Activated CD4-positive, alpha-beta T cell treated with anti-CD3 and anti-CD28 coated beads, Interleukin-2, amount 10 ng/mL, durations not matched to agents 24 days and 14 days (primary cell): ENCODE measurements at places on chromosomes 5 and 9.
A peak's percentile ranks its signal among the peaks of the same experiment; 100 is the strongest.

DNA sequence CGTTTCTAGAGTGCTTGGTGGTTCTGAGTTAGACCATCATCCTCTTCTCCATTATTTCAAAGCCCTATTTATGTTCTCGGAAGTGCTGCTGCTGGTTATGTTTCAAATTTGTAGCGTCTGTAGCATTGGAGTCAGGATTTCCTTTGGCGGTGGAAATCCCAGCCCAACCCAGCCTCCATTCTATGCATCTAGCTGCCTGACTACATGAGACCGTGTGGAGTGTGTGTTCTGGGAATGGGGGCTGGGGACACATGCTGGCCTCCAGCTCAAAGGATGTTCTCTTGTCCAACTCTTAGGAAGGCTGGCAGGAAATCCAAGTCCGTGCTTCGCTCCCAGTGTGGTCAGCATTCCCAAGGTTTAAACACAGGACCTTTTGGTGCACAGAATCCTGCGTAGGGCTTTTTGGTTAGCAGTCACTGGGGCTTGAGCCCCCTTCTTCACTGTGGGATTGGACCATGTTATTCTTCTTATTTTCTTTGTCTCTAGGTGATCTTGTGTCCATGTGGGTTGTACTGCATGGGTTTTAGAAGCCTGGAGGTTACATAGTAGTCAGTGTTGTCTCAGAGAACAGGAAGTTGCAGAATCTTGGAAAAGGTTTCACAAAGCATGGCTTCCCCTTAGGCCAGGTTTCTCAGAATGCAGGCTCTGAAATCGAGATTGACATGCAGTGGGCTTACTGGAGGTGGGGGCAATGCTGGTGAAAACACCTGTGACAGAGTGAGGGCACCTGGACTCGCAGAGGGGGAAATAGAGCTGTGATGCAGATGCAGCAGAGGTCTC, 132.2 kb downstream of the ARHGAP26 start:
- H3K27me3 ChIP-seq = no peaks in the 10 kb centered on the region
- peaks cover 21% of the 10 kb centered on the region for H3K36me3 ChIP-seq
- no peak for DNase-seq
- H3K27ac ChIP-seq = no peak overlapping the region
- no peak overlapping the region for H3K4me3 ChIP-seq
- H3K4me1 ChIP-seq = peaks cover 2% of the 10 kb centered on the region

GRCh38 chr5:32109236-32109635, 64.9 kb downstream of the GOLPH3 start:
- H3K27me3 ChIP-seq = no peaks in the 10 kb centered on the region
- DNase-seq = no peak
- peak overlapping the region; percentile 14 for H3K27ac ChIP-seq
- peaks cover 4% of the 10 kb centered on the region for H3K4me1 ChIP-seq
- H3K4me3 ChIP-seq = no peak overlapping the region
- H3K36me3 ChIP-seq = peaks cover 43% of the 10 kb centered on the region

DNA sequence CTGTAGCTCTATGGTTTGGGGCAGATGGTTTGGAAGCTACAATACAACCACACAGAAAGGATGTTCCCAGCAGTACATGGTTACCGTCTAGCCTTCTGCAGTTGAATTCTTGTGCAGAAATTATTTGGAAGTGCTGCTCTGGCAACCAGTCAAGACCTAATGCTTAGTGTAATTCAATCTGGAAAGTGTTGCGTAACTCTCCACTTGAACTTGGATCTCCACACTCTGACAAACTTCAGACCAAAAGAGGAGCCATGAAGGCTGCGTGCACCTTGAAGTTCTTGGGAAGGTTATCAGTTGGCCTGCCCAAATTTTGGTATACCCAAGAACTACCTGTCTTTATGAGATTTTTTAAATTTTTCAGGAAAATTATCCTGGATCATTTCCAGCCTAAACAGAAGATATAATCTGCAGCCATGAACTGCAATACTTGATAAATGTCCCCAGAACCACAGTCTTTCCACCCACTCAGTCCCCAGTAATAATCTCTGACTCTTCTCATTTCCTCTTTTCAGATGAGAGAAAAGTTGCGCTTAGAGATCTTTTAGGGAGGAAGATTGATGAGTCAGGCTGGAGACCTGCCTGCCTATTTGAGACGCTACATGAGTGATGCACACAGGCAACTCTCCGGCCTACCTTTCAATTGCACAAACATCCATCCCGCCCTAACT, 159.9 kb downstream of the FANCC start:
- H3K36me3 ChIP-seq = peaks cover 23% of the 10 kb centered on the region
- DNase-seq = no peak
- no peak overlapping the region for H3K27ac ChIP-seq
- H3K27me3 ChIP-seq = no peaks in the 10 kb centered on the region
- peaks cover 10% of the 10 kb centered on the region for H3K4me1 ChIP-seq
- H3K4me3 ChIP-seq = no peak overlapping the region

- DNase-seq = no peak
- H3K4me3 ChIP-seq = no peak overlapping the region
- H3K27ac ChIP-seq = no peak overlapping the region
- H3K27me3 ChIP-seq = no peaks in the 10 kb centered on the region
Observed at GRCh38 chr5:175920231-175920811, 47.8 kb downstream of the THOC3 start.

GRCh38 chr5:92908952-92909601, 671.9 kb downstream of the NR2F1-AS1 start:
- DNase-seq = no peak
- H3K27ac ChIP-seq = no peak overlapping the region
- H3K27me3 ChIP-seq = no peaks in the 10 kb centered on the region
- H3K36me3 ChIP-seq = no peaks in the 10 kb centered on the region
- no peaks in the 10 kb centered on the region for H3K4me1 ChIP-seq
- H3K4me3 ChIP-seq = no peak overlapping the region

DNA sequence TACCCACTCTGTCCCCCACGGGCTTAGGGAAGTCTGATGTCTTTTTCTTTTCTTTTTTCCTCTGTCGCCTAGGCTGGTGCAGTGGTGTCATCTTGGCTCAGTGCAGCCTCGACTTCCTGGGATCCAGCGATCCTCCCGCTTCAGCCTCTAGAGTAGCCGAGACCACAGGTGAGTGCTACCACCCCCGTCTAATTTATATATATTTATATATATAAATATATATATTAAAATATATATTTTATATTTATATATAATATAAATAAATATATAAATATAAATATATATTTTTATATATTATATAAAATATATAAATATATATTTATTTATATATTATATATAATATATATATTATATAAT, 3.3 kb upstream of the ANXA2R start:
- H3K36me3 ChIP-seq = peaks cover 5% of the 10 kb centered on the region
- DNase-seq = no peak
- peak overlapping the region; percentile 96 for H3K27ac ChIP-seq
- H3K27me3 ChIP-seq = no peaks in the 10 kb centered on the region
- peaks cover 35% of the 10 kb centered on the region for H3K4me1 ChIP-seq

GRCh38 chr5:38783011-38783561, 62.7 kb upstream of the OSMR start:
- H3K27ac ChIP-seq = no peak overlapping the region
- peaks cover 2% of the 10 kb centered on the region for H3K27me3 ChIP-seq
- H3K36me3 ChIP-seq = no peaks in the 10 kb centered on the region
- no peak overlapping the region for H3K4me3 ChIP-seq
- DNase-seq = no peak

DNA sequence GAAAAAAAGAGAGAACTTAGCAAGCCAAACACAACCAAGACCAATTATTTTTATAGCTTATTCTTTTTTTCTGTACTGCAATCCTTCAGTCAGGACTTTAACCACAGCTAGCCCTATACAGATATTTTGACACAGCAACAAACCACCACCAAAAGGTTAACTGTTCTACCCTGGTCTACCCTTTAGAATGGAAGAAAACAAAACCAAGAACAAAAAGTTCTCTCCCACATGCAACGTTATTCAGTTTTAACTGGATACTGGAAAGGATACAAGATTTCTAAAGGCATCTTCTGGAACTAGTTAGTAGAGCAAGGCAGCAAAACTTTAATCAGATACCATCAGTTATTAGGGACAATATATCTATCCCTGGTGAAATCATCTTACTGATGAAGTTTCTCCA, 32.6 kb downstream of the ECPAS start:
- H3K4me1 ChIP-seq = peaks cover 3% of the 10 kb centered on the region
- DNase-seq = no peak
- no peak overlapping the region for H3K27ac ChIP-seq
- peaks cover 22% of the 10 kb centered on the region for H3K36me3 ChIP-seq

- H3K36me3 ChIP-seq = no peaks in the 10 kb centered on the region
- H3K27me3 ChIP-seq = no peaks in the 10 kb centered on the region
- H3K27ac ChIP-seq = no peak overlapping the region
- DNase-seq = no peak
- H3K4me3 ChIP-seq = no peak overlapping the region
- H3K4me1 ChIP-seq = no peaks in the 10 kb centered on the region
Observed at GRCh38 chr9:113775749-113776148, 100.4 kb upstream of the ZNF618 start.

GRCh38 chr9:33751536-33752129, 43.7 kb upstream of the PRSS3 start:
- no peak overlapping the region for H3K4me3 ChIP-seq
- H3K4me1 ChIP-seq = peaks cover 10% of the 10 kb centered on the region

GRCh38 chr5:74490814-74491213, 149.7 kb downstream of the ENC1 start:
- H3K27me3 ChIP-seq = peaks cover 17% of the 10 kb centered on the region
- H3K27ac ChIP-seq = no peak overlapping the region
- no peaks in the 10 kb centered on the region for H3K4me1 ChIP-seq
- no peaks in the 10 kb centered on the region for H3K36me3 ChIP-seq
- no peak for DNase-seq
- no peak overlapping the region for H3K4me3 ChIP-seq

- DNase-seq = peak; percentile 61
- peak overlapping the region; percentile 28 for H3K4me3 ChIP-seq
- H3K27ac ChIP-seq = peak overlapping the region; percentile 93
- H3K36me3 ChIP-seq = no peaks in the 10 kb centered on the region
- peaks cover 41% of the 10 kb centered on the region for H3K4me1 ChIP-seq
Observed at GRCh38 chr9:131253891-131254491, 22.3 kb downstream of the FAM78A start.

GRCh38 chr9:121727295-121728020, 76.0 kb downstream of the DAB2IP start:
- peaks cover 18% of the 10 kb centered on the region for H3K27me3 ChIP-seq
- H3K4me3 ChIP-seq = no peak overlapping the region
- no peak overlapping the region for H3K27ac ChIP-seq
- DNase-seq = no peak

DNA sequence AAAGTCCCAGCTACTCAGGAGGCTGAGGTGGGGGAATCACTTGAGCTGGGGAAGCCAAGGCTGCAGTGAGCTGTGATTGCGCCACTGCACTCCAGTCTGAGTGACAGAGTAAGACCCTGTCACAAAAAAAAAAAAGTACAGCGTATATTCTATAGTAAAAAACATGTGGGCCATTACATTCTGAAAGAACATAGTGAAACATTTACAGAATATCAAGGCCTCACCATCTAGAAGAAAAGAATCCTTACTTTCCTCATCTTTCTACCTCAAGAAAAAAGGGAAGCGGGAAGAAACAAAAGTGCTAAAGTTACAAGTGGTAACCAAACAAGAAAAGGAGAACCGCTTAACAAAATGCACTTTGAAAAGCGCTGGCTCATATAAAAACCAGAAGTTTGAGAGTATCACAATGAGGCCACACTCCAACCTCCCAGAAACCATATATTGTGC, 5.7 kb upstream of the SYK start:
- H3K4me3 ChIP-seq = no peak overlapping the region
- H3K27ac ChIP-seq = no peak overlapping the region
- peaks cover 2% of the 10 kb centered on the region for H3K4me1 ChIP-seq
- DNase-seq = no peak
- peaks cover 44% of the 10 kb centered on the region for H3K27me3 ChIP-seq

GRCh38 chr9:104686081-104686480, 8.2 kb upstream of the OR13D1 start:
- H3K36me3 ChIP-seq = no peaks in the 10 kb centered on the region
- no peak overlapping the region for H3K4me3 ChIP-seq
- peaks cover 3% of the 10 kb centered on the region for H3K4me1 ChIP-seq
- no peak overlapping the region for H3K27ac ChIP-seq
- no peaks in the 10 kb centered on the region for H3K27me3 ChIP-seq

- peaks cover 74% of the 10 kb centered on the region for H3K27me3 ChIP-seq
- H3K36me3 ChIP-seq = no peaks in the 10 kb centered on the region
- no peak for DNase-seq
- H3K27ac ChIP-seq = no peak overlapping the region
- H3K4me3 ChIP-seq = no peak overlapping the region
Observed at GRCh38 chr5:159449925-159450324, 119.6 kb upstream of the IL12B start.

DNA sequence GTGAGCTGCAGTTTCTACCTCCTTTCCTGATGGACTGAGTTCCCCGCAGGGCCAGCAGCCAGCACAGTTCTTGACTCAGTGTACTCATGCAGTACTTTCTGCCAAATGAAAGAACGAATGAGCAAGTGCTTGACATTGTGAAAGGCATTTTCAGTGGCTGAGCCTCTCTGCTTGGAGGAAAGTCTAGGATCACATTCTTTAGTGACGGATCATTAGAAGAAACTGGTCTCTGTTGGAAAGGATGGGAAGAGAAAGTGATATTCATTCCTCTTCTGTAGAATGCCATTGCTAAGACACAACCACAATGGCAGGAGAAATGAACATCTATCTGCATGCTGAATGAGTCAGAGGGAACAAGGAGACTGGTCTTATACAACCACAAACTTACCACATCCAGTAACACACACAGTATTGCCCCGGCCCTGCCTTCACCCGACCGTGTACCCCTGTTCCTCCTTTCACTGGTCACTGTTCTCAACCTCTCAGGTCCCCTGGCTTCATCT, 206.9 kb downstream of the CRB2 start:
- peak; percentile 59 for DNase-seq
- H3K36me3 ChIP-seq = peaks cover 8% of the 10 kb centered on the region
- H3K4me1 ChIP-seq = peaks cover 16% of the 10 kb centered on the region
- H3K4me3 ChIP-seq = no peak overlapping the region
- H3K27me3 ChIP-seq = no peaks in the 10 kb centered on the region

DNA sequence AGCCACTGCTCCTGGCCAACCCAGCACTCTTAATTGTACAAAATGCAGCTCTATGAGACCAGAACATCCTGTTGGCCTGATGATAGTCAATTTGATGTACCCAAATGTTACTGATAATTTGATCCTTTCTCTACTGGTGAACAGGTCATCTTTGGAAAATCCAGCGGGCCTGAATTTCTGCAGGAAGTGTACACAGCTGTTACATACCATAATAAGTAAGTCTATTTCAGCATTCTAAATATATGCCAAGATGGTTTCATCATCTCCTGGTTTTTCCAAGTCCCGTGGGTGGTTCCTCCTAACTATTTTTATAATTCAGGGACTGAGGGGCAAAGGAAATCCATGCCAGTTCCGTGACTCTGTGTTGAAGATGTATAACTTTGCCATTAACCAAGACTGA, 155.4 kb downstream of the DOCK8 start:
- no peak for DNase-seq
- peaks cover 80% of the 10 kb centered on the region for H3K36me3 ChIP-seq
- H3K4me1 ChIP-seq = peaks cover 7% of the 10 kb centered on the region
- no peaks in the 10 kb centered on the region for H3K27me3 ChIP-seq
